ENCODE measurements at places on chromosomes 12 and 14. TPM values are rescaled to one million over a fixed set of nuclear protein-coding genes. Genes with fewer than 3 reads are reported as not detected.

Gene PTGR2
- total RNA-seq, result 4.3 TPM

Gene PSMB11
- not detected for total RNA-seq

Gene B3GNT4
- 0.04 TPM for total RNA-seq

- no peaks in the 10 kb centered on the region for H3K27me3 ChIP-seq
- DNase-seq, result no peak
- no peak overlapping the region for H3K27ac ChIP-seq
- no peaks in the 10 kb centered on the region for H3K36me3 ChIP-seq
- H3K4me3 ChIP-seq, result no peak overlapping the region
- no peaks in the 10 kb centered on the region for H3K4me1 ChIP-seq
Measured at GRCh38 chr12:30019366-30020140, 235.8 kb upstream of the TMTC1 start.

DNA sequence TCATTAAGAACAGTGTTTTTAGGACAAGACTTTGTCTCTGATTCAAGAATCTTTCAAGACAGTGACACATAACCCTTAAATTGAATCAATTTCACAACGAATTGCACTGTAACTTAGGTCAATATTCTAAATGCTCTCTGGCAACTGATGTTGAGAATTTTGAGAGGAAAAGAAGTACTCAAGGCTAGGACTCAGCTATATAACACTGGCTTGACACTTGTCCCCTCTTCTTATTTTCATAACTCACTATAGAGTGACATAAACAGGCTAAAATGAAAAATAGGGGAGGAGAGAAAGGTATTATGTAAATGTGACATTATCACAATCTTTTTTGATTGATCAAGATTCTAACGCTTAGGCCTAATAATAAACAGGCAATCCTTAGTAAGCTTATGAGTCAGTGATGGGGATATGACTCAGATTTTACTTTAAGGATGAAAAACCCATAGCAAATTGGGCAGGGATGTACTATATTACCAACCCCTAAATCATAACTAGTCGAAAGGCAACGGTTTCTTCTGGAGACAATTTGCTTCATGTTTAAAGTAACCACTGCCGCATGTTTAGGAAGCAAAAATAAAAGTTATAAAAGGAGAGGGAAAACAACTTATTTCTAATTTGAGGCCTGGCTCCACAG, 10.9 kb downstream of the BTG1 start:
- peaks cover 39% of the 10 kb centered on the region for H3K4me1 ChIP-seq
- H3K27me3 ChIP-seq, result no peaks in the 10 kb centered on the region
- no peak overlapping the region for H3K27ac ChIP-seq
- no peak overlapping the region for H3K4me3 ChIP-seq
- no peaks in the 10 kb centered on the region for H3K36me3 ChIP-seq
- DNase-seq, result no peak

DNA sequence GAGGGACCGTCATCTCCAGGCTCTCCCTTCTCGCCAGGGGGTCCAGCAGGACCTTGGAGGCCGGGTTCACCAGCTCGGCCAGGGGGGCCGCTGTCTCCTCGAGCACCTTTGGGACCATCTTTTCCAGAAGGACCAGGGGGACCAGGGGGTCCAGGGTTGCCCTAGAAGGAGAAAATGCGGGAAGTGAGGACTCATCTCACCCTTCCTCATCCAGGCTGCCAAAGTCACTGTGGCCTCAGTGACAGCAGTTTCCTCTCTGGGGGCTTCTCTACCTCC, 15.1 kb downstream of the TMEM106C start:
- H3K27ac ChIP-seq, result no peak overlapping the region
- no peaks in the 10 kb centered on the region for H3K36me3 ChIP-seq
- peaks cover 13% of the 10 kb centered on the region for H3K4me1 ChIP-seq
- DNase-seq, result no peak
- H3K4me3 ChIP-seq, result no peak overlapping the region
- H3K27me3 ChIP-seq, result no peaks in the 10 kb centered on the region

Measured in HepG2 (cell line).